ENCODE measurements at places on chromosomes 7 and 10.

DNA sequence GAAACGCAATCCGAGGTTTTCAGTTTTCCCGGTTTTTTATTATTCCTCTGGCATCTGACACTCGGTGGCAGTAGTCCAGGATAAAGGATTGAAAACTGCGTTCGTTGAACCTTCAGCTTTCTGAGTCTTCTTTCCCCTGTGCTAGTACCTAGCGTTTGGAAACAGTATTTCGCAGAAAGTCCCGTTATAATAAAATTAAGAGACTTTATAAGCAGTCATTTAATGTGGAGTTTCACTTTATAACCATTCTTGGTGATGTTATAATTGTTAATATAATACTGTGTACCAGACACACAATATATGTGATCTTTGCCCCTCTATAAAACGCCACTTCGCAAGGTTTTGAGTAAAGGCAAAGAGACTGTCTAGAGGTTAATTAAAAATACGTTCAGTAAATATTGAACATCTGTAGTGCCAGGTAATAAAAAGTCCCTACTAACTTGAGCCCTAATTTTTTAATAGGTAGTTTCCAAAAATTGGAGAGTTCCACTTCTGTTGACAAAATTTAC lies 874 bp downstream of the CISD1 start:
- no peak for DNase-seq

DNA sequence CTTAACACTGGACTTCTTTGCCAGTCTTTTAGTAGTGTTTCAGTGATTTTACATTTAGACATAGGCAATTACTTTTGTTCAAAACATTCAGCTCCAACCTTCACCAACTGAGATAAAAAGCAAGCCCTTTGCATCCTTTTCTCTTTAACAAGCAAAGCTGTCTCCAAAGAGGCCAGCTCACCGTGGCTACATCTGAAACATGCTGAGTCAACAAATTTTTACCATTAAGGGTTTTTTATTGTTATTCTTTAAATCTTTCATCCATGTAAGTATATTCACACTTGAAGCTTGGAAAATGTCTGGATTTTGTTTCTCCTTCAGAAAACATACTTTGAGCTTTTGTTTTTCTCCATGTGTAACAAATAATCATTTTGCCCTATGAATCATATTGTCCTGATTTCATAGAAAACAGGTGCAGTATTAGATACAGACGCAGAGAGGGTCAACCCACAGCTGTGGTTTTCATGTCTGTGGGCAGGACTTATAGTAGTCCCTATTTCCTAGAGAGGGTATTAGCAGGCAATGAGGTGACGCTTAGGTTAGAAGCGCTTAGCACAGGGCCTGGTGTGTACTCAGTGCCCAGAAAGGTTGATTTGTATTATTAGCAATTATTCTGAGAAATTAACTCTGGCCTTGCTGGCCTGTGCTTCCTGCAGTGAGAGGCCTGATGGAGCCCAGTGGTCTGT lies 99.5 kb downstream of the MKI67 start:
- DNase-seq, result no peak

- peak; percentile 76 for DNase-seq
Observed at GRCh38 chr10:96130326-96130995, 364 bp downstream of the ZNF518A start.

- DNase-seq, result no peak
Observed at GRCh38 chr10:111360260-111360925, 283.6 kb downstream of the ADRA2A start.

GRCh38 chr7:129095258-129095657 lies 40.3 kb upstream of the TNPO3 start:
- no peak for DNase-seq

DNA sequence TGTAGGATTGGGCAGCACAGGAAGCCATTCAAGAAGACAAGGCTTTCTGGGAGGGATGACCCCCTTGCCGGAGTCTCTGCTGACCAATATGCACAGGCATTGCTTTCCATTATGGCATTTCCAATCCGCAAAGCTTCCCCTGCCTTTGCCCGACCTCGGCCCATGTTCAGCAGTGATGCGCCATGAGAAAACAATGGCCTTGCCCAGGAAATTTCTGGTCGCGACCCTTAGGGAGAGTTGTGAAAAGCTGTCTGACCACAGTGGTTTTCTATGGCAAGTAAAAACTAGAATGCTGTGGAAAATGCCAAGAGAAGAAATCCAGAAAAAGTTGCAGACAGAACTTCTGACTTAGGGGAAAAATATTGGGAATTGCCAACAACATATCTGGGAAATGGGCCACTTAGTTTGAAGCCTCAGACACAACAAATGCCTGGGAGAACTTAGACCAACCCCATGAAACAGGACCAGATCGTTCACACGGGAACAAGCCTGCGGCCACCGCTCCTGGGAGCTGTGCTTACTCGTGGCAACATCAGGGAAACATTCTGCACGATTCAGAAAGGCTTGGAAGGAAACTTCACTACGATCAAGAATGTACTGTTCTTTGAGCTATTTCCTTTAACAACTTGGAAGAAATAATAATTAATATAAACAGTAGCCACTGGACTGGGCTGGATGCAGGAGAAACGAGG lies 512.4 kb downstream of the TNS3 start:
- DNase-seq, result no peak

DNA sequence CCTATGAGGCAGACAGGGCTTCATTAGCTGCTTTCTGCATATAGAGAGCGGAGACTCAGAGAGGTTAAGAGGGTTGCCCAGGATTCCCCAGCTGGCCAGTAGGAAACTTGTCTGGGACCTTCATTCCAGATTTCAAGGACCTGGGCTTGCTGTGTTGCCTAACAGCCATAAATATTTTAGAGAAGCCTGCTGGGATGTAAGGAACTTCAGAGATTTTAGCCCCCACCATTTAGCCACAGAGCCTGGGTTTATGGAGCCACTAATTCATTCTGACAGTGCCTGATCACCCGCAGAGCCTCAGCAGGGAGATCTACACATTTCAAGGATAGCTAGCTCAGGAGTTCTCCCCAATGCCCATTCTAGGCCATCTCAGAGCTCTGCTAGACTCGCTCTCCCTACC lies 56.6 kb upstream of the TRUB1 start:
- DNase-seq, result no peak

DNA sequence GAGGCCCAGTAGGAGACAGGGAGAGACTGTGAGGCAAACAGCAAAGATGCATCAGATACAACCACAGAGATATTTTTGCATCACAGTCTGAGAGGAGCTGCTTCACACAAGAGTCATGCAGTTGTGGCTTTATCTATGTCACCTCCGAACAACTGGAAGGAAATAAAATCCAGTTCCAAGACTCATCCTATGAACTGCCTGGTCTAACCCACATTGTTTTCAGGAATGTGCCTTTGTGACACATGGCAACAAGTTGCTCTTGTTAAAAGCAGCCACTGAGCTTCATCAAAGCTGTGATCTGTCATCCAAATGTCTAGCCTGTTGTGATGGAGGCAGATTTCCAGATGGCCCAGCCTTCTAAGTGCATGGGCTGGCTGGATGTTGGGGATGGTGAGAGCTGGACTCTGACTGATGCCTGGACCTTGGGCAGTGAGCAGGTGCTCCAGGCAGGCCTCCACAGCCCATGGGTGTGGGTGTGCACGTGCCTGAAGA lies 255.0 kb downstream of the BMPER start:
- no peak for DNase-seq

- no peak for DNase-seq
Observed at GRCh38 chr7:37070031-37070430, 345.7 kb upstream of the AOAH start.

DNA sequence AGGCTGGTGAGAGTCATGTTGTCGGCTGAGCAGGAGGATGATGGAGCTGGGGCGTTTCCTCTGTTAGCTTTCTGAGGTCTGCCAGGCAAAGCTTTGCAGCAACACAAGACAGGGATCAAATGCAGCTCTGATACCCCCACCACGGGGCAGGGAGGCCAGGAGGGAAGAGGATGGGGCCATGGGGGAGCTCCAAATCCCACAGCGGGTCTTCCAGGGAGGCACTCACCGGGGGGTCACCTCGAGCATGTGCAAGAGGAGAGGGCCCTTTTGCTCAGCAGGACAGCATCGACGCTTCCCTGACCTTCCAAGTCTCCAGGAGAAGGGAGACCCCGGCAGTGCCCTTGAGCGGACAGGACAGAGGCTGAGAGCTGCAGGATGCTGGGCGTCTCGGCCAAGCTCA lies 127.5 kb downstream of the WDR37 start:
- no peak for DNase-seq

DNA sequence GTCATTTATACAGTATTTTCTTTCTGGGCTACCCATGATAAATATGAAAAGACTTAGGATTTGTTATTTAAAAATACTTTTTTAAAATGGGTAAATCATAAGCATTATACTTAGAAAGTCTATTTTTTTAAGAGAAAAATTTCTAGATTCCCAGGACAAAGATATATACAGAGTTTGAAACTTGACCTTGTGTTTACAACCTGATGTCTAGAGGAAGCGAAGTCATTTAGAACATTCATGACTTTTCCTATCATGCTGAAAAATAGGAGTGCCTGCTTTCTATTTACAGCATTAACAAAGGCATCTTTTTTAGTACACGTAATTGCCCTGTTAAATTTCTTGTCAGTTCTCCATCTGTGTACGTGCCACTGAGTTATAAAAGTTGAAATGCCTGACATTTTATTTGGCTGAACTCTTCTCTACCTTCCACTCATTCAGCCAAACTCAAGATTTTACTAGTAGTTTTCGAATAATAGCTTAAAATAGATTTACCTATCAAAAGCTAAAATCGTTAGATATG lies 23.0 kb downstream of the GNAT3 start:
- no peak for DNase-seq

GRCh38 chr10:7075110-7075509 lies 335.7 kb downstream of the SFMBT2 start:
- DNase-seq, result no peak
